ENCODE measurements at places on chromosomes 5 and 9.
A peak's percentile ranks its signal among the peaks of the same experiment; 100 is the strongest.

- no peak for DNase-seq
These were observed 127.7 kb upstream of the CXCL14 start for GRCh38 chr5:135706474-135706873.

DNA sequence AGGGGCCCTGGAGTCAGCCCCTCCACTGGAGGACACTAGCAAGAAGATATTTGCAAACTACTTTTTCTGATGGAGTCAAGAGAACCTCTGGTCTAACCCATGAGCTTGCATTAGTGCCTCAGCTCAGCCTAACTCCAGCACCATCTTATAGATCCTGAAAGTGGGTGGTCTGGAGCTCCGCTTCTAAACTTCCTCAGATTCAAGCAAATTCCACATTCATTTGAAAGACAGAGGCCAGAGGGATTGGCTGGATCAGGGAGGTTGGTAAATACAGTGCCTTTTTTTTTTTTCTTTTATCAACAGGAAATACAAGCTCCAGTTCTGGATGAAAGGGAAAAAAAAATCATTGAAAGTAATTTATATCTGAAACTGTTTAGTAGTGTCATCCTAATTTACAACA is 99.9 kb downstream of the ENC1 start:
- DNase-seq, result no peak

DNA sequence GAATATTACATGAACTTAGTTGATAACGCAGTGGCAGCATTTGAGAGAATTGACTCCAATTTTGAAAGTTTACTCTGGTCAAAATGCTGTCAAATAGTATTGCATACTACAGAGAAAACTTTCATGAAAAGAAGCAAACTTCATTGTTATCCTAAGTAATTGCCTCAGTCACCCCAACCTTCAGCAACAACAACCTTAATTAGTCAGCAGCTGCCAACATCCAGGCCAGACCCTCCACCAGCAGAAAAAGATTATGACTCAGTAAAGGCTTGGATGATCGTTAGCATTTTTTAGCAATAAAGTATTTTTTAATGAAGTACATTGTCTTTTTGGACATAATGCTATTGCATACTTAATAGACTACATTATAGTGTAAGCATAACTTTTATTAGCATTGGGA is 40.8 kb upstream of the SPDL1 start:
- no peak for DNase-seq

DNA sequence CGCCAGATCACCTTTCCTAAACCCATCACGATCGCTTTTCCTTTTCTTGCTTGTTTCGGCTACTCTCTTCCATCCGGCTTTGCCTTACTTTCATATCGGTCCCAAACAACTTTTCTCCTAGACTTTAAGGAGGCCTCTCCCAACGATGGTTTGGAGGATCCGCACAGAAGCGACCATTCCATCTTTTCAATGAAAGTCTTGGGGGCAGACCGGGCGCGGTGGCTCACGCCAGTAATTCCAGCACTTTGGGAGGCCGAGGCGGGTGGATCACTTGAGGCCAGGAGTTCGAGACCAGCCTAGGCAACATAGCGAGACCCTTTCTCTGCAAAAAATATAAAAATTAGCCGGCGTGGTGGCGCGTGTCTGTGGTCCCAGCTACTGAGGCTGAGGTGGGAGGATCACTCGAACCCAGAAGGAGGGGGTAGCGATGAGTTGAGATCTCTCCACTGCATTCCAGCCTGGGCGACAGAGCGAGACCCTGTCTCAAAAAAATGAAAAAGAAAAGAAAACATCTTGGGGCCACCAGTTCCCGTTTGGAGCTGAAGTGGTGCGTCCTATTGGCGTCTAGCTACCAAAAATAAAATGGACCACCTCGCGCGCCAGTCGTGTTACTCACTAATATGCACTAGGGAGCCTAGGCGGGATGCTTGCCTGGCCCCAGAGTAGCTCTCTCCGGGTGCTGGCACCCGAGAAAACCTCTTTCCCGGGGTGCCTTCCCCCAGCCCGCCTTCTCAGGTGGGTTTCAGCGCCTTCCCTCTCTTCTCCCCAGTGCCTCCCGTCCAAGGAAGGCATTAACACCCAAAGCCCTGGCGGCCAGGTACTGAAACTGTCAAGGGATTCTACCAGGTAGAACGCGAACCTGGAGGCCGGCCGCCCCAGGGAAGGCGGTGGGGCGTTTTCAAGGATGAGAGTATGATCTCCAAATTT is 800 bp upstream of the AP3B1 start:
- DNase-seq, result no peak

DNA sequence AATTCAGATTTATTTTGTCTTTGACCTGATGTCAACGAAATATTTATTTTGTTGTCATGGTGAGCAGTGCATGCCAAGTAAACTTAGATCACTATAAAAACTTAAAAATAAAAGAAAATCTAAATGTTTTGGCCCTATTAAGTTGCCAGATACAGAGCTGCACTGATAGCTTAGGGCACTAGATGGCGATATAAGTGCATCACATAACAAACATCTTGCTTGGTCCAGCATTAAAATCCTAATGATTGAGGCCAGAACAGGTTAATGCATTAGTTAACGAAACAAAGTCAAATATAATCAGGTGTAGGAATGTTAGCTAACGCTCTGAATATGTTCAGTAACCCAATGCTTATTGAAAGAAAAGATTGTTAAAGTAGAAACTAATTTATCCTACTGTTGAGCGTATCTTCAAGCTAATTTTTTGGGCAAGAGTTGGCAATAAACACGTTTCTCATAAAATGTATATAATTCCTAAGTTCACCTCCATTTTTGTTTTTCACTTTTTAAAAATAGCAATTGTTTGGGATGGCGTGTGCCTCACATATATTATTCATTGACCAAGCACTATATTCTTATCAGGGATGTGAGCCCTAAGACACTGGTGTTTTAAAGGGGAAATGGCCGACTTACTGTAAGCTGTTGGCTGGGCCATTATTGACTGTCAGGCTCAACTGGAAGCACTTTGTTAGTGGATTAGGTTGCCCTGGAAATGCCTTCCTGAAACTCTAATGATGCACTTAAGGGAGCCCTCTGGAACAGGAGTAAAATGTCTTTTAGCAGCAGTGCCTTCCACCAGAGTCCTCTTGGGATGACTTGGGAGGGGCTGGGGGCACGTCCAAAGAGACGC is 33.3 kb downstream of the KCTD16 start:
- DNase-seq, result peak; percentile 67

- no peak for DNase-seq
These were observed 434.6 kb downstream of the ENC1 start for GRCh38 chr5:74205767-74206578.

DNA sequence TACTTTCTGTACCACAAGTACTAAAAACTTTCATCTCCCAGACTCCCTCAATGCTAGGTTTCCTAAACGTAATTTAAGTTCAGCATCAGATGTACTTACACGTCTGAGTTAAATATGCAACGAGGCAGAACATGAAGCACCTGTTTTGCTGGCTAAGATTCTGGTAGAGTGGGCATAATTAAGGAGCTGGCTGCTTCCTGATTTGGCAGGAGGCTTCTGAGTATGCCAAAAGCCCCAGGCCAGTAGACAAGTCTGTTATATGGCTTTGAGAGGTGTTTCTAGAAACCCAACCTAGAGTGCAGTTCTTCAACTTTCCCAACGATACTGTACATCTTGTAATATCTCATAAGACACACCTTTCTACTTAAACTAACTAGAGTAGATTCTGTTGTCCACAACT is 13.6 kb downstream of the TICAM2 start:
- no peak for DNase-seq

DNA sequence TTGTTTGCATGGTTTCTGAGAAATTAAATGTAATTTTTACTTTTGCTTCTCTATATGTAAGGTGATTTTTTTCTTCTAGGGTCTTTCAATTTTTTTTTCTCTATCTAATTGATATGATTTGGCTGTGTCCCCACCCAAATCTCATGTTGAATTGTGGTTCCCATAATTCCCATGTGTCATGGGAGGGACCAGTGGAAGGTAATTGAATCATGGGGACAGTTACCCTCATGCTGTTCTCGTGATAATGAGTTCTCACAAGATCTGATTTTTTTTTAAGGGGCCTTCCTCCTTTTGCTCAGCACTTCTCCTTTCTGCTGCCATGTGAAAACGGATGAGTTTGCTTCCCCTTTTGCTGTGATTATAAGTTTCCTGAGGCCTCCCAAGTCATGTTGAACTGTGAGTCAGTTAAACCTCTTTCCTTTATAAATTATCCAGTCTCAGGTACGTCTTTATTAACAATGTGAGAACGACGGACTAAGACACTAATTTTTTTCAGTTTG is 150.8 kb downstream of the MTRR start:
- no peak for DNase-seq

GRCh38 chr9:89185980-89186379 is 7.4 kb upstream of the SHC3 start:
- DNase-seq, result no peak

DNA sequence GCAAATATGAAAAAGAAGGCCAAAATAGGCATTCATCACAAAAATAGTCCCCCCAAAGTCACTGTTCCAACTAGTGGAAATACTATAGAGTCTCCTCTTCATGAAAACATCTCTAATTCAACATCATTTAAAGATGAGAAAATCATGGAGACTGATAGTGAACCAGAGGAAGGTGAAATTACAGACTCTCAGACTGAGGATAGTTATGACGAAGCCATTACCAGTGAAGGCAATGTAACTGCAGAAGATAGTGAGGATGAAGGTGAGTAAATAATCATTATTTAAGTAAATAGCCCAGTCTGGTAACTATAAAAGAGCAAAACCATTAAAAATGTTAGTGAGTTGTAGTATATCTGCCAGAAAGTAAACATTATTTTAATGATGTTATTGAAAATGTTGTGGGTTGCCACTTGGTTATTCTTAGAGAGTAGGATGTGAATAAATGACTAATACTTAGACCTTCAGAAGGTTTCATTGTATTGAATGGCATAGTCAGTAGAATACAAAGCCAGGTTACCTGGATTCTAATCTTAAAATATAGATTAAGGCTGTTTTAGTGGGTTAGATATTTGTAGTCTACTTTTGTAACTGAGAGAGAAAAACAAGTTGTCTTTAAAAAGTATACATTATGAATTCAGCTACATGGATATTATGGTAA is 16.3 kb downstream of the AGGF1 start:
- no peak for DNase-seq

- no peak for DNase-seq
These were observed 115.3 kb downstream of the PSD2 start for GRCh38 chr5:139910901-139911300.

DNA sequence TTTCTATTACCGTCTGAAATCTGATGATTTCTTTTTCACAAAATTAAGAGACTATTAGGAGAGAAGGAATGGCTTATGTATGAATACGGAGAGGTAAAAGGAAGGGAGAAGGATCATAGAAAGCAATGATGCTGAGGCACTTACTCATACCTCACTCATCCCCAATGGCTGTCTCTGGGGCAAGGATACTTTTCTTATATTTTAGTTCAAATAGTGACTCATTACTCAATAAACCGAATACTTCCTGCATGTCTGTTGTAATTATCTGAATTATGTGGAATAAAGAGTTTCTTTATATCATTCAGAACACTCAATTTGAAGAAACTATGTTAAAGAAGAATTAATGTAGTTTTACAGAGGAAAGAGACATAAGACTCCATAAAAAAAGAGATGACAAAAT is 284.5 kb upstream of the NUDT12 start:
- DNase-seq, result no peak

GRCh38 chr5:160105686-160106360 is 13.4 kb downstream of the PWWP2A start:
- DNase-seq, result no peak

DNA sequence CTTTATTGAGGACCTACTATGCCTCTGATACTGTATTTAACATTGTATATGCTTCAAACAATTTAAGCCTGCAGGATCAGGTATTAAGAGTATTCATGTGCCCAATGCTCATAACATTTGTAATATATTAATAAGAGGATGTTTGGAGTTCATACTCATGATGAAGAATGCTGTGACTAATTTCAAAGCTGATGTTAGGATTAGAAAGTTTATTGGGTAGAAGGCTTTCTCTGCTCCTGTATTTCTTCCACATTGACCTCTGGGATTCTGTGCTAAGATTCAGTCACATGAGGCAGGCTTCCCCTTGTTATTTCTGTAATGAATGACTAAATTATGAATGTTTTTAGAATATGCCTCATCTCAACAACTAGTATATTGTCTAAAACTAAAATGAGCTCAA is 456.4 kb downstream of the NFIB start:
- DNase-seq, result no peak

DNA sequence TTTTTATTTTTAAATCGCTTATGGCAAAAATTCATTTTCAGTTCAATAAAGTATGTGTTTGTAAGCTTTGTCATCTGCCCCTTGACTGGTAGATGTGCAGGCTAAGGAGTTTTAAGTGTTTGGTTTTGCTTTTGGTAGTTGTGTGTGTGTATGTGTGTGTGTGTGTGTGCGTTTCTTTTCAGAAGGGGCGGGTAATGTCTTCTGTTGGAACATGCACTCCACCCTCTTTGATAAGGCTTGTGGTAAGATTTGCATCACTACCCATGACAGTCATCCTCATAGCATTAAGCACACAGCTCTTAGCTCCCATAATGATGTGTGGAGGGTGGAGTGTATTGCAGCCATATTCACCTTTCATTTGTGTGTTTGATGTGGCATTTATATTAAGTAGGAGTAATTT is 92.1 kb upstream of the FSD1L start:
- DNase-seq, result no peak

- DNase-seq, result peak; percentile 86
These were observed at the start of gene ANXA2R for GRCh38 chr5:43040287-43041098. ANXA2R (minus strand) TSS chr5:43040319; CDS start chr5:43040046, 273 bp downstream.

DNA sequence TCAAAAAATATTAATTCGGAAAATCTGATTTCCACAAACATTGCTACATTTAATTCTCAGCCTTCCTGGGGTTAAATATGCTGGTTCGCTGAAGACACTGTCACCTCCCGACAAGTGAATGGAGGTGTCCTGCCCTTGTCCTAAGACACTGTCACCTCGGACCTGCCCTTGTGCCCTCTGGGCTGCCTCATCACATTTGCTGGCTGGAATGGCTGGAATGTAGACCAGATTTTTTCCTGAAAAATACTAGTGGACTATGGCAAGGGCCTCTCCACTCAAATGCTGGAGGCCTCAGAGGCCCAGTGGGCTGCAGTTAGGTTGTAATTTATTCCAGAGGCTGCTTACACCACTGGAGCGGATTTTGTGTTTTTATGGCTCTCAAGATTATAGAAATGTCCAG is 28.2 kb downstream of the CACNA1B start:
- DNase-seq, result no peak

DNA sequence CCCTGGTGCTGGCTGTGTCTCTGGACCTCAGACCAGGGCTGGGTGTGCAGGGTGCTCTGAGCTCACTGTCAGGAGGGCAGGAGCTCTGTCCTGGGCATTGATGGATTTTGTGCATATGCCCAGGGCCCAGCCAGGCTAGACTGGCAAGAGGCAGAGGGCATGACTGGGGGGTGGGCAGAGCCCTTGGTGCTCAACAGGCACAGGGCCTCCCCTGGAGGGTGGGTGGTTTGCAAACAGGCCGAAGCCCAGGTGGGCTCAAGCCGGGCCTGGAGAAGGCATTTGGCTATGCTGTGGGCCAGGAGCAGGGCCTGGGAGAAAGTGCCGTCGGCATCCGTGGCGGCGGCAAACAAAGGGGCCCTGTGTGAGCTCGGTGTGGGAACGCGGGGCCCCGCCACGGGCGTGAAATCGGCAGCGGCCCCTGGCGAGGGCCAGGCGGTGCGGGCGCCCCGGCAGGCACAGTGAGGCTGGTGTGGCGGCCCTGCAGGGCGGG is 1.9 kb upstream of the NRARP start:
- DNase-seq, result no peak

- DNase-seq, result no peak
These were observed 40.0 kb upstream of the SMC5 start for GRCh38 chr9:70218767-70219166.

- DNase-seq, result no peak
These were observed 6.9 kb downstream of the SREK1 start for GRCh38 chr5:66151030-66151429.
